ENCODE measurements at places on chromosomes 2 and 18.

GRCh38 chr2:176132205-176133171, 3.0 kb downstream of the HOXD8 start:
- no peak for DNase-seq

DNA sequence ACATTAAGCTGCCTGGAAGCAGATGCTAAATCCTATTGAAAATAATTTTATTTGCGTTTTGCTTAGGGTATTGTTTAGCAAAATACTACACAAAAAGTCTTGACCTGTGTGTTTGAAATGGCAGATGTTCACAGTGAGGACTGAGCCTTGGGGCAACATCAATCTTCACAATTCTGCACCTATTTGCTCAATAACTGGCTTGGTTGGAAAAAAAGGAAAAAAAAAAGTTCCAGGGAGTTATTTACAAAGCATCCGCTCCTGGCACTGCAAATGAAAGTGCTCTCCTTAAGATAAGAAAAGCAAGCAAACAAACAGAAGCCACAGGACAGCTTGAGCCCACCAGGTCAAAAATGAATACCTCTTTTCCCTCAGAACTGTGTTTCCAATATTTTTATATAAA, 77.7 kb downstream of the MAP2 start:
- no peak for DNase-seq

GRCh38 chr2:241981076-241981700, 111.7 kb downstream of the RTP5 start:
- DNase-seq, result no peak

GRCh38 chr2:107687073-107687472, 139.6 kb upstream of the RGPD4 start:
- DNase-seq, result no peak

DNA sequence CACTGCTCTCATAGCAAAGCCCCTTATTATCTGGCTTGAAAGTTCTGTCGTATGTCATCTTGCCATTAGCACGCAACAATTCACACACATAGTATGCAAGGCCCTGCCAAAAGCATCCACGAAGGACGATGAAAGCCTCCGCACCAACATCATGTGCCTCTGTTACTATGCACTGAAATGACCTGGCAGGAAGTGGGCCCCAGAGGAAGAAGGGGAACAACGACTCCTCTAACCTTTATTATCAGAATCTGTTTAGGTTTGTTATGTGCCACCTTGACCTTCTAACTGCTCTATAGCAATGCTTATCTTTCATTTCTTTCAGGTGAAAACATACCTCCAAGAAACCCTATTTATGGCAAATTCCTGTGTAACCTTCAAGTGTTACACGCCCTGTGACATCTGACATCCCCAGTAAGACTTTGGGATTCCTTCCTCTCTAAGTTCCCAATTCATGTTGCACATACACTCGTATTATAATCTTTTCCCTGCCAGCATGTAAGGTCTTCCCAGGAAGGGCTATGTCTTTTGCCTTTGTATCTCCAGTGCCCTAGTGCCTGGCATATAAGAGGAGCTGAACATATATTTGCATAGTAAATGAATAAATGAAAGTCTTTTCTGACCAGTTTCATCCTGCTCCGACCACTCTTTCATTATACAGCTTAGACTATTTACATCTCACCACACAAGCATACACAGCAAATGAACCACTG, 7.0 kb upstream of the NDUFV2 start:
- DNase-seq, result peak; percentile 38
